ENCODE measurements at places on chromosomes 3 and 15.

GRCh38 chr3:105347625-105348302 lies 18.9 kb upstream of the ALCAM start:
- DNase-seq: no peak

- no peak for DNase-seq
Measured at GRCh38 chr3:17749281-17749680, 6.8 kb upstream of the TBC1D5 start.

GRCh38 chr15:32994810-32995424 lies 199.6 kb downstream of the FMN1 start:
- DNase-seq: no peak

- peak; percentile 96 for DNase-seq
Measured at GRCh38 chr3:52536369-52537164, at the start of gene UQCC5. Gene UQCC5, plus strand, starts transcription at chr3:52536605. Its CDS starts 151 bp downstream, at chr3:52536756.

DNA sequence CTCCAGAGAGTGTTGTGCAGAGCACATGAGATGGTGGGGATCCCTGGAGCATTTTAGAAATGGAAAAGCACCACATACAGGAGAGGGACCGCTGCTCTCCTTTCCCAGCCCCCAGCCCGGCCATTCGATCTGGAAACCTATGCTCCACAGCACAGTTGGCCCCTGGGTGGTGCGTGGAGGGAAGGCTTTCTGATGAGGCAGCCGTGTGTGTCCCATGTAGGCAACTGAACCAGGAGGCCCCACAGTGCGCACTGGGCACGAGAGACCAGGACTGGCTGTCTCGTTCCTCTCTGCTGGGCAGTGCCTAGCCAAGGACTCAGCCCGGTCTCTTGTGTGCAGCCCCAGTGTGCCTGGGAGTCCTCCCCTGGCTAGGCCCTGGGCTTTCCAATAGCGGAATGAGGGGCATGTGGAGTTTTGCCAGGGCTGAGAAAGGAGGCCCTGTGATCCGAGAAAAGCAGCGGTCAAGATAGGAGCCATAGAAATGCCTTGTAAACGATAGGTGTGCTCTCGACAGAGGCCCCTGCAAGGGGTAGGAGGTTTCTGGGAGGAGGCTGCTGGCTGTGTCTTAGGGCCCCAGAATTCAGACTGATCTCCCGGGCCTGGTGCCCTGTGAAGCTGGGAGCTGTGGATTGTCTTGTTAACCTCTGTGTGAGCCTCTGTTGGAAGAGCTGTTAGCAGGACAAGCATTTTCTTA lies 39.0 kb downstream of the CHDH start:
- no peak for DNase-seq

DNA sequence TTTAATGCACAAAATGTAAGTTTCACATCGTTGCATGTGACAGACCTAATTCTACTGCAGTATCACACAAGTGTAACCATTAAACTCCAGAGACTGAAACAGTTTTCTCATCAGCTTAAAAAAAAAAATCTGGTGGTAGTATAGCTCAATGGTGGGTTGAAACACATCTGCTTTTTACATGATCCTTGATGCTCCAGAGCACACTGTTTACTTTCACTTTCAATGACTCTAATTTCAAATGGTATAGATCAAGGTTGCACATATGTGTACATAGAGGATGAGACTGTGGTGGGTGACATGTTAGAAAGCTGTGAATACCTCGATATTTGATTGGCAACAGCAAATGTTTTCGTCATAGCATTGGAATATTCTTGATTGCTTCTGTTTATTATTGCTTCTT lies 22.4 kb downstream of the MCTP2 start:
- DNase-seq: no peak

GRCh38 chr3:107452436-107452835 lies 70.3 kb upstream of the BBX start:
- DNase-seq: no peak

DNA sequence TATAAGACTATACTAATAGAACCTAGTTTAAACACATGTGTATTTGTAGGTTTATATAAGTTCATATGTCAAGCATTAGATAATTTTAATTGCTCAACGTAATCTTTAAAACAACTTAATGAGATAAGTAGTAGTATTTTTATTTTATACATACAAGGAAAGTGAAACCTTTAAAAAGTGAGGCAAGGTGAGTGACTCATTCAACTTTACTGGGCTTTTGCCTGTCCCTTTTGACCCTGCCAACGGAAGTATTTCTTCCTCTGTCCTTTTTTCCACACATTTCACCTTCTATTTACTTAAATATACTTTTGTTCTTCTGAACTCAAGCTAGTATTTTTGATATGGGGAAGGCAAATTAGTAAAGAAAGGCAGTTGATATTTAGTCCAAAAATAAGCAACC lies 78.5 kb downstream of the KBTBD8 start:
- DNase-seq: no peak

DNA sequence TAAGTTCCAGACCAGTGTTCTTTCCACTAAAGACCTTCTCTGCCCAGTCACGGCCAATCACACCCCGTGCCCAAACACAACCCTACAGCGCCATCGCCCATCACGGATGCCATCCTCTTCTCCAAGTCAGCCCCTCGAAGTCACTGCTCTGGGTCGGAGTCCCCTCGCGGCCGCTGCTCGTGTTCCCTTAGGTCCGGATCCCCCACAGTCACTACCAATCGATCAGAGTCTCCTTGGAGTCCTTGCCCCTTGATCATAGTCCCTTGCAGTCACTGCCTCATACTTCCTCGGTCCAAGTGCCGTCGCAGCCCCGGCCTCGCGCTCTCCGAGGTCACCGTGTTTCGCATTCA lies 461 bp downstream of the PCYT1A start:
- no peak for DNase-seq

DNA sequence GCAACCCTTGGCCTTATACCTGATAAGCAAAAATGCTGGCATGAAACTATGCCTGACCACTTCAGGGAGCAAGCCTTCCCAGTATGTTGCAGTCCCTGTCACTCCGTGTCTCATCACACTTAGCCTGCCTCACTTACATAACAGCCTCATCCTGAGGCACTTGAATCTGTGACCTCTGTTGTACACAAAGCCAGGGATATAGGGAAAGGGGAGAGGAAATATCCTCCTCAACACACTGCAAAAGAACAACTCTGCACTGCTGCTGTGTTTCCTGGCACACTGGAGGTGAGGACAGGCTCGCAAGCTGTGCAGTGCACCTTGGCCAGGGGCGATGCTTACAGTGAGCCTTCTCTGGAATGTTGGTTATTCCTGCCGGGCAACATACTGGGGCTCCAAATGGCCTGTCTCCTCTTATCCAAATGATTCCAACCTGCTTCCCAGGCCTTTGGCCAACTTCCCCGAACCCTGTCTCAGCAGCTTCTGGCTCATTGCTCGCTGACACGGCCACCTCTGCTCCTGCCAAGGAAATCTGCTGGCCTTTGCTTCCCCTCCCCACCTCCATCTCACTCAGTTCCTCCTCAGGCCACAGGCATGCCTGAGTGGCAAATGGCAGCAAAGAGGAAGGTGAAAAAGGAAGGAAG lies 109.2 kb downstream of the CD47 start:
- no peak for DNase-seq

- no peak for DNase-seq
Measured at GRCh38 chr3:102181175-102181920, 253.5 kb upstream of the ZPLD1 start.

DNA sequence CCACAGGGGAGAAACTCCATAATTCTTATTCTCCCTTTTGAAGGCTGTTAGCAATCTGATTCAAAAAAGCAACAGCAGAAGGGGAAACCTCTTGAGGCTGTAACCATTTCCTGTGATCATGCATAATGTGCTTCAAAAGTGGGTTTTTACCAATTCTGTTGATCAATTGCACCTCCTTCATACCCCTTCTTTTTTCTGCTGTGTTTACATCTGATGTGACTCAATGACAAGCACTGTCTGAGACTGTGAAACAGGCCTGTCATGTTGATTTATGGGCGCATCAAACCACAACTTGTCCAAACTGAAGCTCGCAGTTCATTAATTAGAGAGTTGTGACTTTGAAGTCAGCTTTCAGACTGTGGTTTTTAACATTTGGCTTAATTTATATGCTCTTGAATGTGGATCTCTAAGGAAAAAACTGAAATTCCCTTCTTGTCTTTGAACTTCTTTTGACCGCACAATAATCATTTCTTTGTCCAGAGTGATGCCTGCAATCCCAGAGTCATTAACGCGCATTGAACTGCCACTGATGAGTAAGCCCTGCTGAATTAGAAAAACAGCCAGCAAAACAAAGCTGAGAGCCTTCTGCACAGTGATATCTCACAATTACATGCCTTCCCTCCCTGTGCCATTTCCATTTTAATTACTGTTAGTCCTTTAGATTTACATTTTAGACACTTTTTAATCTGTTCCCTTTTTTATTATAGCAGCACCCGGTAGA lies 532.8 kb downstream of the FOXP1 start:
- DNase-seq: no peak

DNA sequence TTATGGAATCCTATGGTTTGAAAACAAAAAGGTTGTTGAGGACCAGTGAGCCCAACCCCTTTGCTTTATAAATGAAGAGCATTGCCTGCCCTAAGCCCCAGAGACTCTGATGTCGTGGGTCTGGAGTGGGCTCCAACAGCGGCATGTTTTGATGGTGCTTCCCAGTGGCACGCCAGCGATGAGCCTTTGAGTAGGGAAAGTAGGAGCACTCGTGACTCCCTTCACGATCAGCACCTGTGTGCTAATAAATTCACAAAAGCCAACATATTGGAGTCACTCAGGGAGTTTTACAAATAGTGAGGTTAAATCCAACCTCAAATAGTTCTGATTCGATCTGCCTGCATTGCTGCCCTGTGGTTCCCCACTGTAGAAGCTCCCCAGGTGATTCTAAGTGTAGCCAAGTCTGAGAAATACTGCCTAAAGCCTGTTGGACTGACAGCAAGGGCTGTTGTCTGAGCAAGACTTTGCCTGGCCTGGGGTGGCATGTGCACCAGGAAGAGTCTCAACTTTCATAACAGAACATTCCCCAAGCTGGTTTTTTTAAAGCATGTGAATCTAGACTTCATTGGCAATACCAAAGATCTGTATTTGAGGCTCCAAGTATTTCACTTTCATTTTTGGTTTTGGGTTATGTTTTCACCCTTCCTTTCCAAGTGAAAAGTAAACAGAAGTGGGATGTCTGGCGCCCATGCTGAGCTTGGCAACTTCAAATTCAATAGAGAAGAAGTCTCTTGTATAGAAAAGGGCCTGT lies 9.9 kb downstream of the CCR5 start:
- DNase-seq: no peak

- DNase-seq: no peak
Measured at GRCh38 chr3:153978006-153978405, 143.2 kb upstream of the ARHGEF26 start.

DNA sequence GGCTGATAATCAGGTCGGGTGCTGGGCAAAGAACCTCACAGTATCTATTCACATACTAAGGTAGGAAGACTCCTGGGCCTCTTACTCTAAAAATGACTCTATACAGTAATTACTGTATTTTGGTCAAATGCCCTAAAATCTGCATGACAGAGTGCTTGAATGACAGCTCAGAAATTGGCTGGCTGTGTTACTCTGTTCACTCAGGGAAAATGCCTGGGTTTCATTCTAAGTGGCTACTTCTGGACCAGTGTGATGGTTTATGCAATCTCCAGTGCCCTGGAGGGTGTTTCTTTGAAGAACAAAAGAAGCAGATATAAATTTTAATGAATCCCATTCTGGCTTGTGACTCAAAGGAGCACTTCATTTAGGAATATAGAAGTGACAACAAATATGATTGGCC lies 2.2 kb downstream of the GABRR3 start:
- no peak for DNase-seq

GRCh38 chr3:146130881-146131371 lies 30.1 kb downstream of the PLOD2 start:
- DNase-seq: no peak

DNA sequence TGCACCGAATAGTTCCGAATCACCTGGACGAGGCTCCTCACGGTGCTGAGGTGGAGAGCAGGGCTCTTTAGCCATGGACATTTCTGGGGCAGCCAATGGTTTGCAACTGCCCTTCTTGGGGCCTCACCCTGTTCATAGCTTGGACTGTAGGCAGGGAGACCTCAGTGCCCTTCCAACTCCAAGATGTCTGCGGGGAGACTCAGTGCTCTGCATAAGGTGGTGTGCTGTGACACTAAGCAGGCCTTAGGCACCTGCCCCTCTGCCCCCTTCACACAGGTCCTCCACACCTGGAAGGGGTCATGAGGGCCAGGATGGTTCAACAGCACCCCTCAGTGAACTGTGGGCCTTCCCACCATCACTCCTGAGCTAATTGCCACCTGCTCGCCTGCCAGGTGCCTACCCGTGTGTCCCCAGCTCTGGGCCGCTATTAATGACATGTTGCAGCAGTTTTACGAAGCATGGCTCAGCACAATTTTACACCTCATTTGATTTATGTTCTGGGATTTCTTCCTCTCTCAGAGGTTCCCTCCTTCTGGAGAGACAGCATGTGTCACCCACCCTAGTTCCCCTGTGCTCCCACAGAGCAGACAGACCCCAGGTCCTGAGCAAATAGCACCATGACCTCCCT lies 101.2 kb upstream of the SMAD3 start:
- DNase-seq: no peak

DNA sequence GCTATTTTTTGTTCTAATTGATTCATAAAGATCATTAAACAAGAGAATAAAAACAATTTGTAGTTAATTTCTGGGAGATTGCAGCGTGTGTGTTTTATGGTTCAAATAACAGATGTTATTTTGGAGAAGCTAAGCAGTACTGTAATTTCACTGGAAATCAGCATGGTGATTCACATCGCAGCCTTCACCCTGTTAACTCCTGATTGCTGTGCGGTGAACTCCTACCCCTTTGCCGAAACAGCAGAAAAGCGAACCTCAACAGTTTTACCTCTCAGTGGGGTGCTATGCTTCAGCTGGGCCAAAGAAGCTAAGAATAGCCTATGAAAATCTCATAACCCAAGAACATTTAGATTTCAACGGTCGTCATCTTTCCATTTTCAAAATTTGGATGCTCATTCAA lies 441.5 kb upstream of the RARB start:
- no peak for DNase-seq

- no peak for DNase-seq
Measured at GRCh38 chr3:70061096-70061495, 61.6 kb downstream of the SAMMSON start.

GRCh38 chr15:73345658-73346057 lies 23.1 kb downstream of the HCN4 start:
- DNase-seq: no peak

DNA sequence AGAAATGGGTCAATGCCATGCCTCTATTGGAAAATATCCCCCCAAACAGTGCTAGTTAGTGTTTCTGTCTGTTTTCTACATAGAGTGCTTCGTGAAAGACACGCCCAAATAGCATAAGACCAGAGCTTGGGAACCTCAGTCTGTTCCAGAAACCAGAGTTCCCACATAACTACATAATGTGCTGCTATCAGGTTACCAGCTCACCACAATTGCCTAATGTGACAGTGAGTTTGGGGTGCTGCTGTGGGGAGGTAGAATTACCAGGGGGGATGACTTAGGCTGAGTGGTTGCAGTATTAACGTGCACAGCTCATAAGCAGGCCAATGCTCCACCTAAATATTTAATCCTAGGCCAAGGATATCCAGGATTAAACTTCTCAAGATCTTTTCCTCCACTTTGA lies 39.2 kb downstream of the DUT start:
- DNase-seq: no peak

DNA sequence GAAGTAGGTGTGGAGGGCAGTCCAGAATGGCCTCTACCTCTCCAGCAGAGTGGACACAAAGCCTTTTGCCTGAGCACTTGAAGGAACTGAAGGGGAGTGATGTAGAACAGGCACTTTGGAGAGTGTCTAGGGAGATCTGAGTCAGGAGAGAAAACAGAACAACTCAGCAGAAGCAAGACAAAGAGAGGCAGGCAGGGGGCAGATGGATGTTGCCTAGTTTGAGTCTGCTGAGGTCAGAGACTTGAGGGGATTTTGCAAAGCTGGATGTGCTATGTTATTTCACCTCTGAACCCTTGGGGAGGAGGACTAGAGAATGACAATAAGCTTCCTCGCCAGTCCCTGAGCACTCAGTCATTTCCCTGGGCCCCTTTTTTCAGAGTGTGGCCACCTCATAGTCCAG lies 366.4 kb downstream of the EPHB1 start:
- no peak for DNase-seq

Measured in GM12892 (cell line).